Stimulated activated CD4-positive, alpha-beta T cell treated with anti-CD3 and anti-CD28 coated beads, Interleukin-4, amount 100 ng/mL, for 24 hours (primary cell): ENCODE measurements at places on chromosomes 5 and 9.

DNA sequence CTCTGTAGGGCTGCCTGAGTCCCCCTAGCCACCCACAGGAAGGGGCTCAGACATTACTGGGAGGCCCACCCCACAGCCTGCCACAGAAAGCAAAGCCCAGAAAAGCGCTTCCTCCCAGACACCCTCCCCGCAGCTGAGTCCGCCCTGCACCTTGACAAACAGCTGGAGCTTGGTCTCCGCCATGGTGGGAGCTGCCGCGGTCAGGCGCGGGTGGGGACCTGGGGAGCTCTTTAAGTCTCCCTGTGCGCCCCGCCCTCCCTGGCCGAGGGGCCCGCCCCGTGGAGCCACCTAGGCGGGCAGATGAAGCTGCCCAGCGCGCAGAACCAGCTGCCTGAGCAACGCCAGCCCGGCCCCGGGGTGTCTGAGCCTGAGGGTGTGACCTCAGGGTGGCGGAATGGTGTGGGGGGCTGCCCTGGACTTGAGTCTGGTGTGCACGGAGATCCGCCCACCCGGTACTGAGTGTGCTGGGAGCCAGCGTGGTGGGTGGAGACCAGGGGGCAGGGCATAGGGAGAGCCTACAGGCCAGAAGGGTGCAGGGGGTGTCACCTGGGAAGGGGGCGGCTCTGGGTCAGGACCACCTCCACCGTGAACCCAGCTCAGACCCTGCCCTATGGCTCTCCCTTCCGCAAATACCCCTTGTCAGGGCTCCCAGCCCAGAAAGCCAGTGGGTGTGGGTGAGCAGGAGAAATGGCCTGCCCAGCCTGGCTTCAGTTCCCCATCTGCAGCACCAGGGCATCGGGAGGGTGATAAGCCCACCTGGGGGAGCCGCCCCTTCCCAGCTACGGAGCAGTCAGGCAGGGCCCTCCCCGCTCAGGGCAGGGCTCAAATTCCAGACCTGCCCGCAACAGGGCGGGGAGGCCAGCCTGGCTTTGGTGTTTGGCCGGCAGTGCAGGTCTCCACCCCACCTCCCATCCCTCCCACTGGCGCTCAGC, at the start of gene CLIC3:
CLIC3 (minus strand) TSS at position 208 of the 932 bp plus-strand sequence; CDS start at position 183, 25 bp downstream.
- DNase-seq: peak; percentile 33

DNA sequence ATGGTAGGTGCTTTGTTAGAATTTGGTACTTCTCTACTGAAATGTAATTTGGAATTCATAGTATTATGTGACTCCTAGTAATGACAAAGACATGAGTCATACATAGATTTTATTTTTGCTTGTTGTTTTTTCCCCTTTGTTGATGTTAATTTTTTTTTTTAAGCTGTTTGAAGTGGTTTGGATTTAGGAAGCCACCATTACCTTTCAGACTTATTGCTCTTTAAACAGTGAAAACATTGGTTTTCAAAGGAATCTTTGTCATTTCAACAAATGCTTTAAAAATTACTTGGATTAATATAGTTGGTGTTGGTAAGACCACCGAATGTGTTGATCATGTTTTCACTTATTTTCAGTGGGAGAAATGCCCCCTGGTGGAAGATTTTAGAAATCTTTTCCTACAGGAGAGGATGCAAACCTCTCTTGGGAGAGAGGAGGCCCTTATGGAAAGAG, 170.1 kb upstream of the PITX1 start:
- DNase-seq: no peak

DNA sequence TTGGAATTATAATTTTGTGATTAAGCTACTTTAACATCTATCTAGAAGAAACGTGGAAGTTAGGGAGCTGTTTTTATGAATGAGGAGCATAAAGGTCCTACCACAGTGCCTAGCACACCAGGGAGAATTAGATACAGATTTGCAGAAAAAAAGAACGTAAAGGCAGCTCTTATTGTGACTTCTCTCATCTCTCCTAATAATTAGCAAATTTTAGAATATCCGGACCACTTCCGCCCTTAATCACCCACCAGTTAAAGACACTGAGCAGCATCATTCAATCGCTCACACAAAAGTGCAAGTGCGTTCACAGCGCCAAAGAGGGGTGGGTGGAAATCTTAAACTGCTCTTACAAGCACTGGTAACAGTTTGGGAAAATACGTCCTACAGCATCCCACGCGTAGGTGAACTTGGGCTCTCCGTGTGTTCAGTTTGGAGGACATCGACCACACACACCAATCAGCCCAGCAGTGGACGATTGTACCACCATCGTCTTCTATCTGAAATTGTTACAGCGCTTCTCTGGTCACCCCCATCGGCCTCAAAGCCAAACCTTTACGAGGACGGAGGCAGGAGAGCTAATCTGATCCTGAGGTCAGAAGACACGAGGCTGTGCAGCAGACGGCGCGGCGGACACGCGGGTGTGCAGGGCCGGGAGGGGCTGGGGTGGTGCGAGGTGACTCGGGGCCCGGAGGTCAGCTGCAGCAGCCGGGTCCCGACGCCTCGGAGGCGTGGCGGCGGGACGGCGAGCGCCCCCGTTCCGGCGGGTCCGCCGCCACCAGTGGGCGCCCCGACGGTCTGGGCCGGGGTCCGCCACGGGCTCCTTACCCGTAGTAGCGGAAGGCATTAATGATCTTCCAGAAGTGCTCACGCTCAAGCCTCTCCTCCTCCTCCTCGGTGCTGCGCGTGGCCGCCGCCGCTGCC, 646 bp downstream of the CARNMT1 start:
- DNase-seq: peak; percentile 56

- no peak for DNase-seq
These were observed 203.7 kb upstream of the TUT7 start for GRCh38 chr9:86557918-86558317.

- no peak for DNase-seq
These were observed 38.0 kb downstream of the RAPGEF1 start for GRCh38 chr9:131701789-131702337.

DNA sequence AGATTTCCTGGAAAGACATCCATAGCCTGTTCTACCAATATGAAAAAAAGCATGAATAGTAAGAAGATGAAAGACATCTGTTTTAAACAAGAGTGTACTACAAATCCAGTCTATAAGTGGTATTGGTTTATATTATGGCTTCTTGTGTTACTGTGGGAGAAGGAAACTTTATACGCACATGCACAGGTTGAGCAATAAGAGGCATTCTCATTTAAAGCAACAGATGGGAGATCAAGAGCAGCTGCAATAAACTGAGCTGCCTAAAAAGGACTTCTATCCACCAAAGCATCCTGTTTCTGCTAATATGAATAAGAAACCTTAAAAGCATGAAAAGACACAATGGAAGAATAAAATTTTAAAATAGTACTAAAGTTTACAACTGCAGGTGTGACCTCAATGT, 8.6 kb upstream of the PCDHB1 start:
- no peak for DNase-seq

DNA sequence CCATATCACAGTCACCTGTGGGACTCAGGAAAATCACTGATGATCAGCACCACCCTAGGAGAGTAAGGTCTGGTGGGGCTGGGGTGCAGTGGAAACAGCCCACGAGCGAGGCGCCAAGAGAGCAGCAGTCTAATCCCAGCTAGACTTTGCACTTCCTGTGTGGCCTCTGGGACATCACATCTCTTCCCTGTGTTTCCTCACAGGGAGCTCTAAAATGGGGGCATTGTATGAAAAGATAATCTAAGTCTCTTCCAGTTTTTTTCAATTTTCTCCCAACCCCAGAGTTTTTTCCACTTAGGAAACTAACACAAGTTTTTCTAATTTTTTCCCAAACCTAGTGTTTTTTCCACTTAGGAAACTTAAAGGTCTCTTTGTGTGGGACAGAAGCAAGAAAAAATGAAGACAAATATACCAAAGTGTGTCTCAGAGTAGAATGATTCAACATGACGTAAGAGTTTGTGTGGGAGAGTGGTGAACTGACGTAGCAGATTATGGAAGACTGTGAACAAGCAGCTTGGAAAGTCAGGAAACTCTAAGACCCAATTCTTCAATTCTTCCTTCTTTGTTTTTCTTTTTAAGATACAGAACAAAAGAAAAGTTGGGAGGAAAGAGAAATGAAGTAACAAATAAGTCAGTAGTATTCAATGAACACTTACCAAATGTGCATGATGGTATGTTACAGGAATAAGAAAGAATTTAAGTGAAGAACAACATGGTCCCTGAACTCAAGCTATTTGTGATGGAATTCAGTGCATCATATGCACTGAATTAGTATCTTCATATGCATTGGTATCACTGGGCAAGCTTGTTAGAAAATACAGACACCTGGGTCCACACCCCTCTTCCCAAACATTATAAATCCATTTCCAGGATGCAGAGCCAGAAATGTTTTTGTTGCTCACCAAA, 51.3 kb downstream of the LHFPL2 start:
- DNase-seq: no peak

GRCh38 chr5:115263078-115263380, 352 bp upstream of the PGGT1B start:
- no peak for DNase-seq

DNA sequence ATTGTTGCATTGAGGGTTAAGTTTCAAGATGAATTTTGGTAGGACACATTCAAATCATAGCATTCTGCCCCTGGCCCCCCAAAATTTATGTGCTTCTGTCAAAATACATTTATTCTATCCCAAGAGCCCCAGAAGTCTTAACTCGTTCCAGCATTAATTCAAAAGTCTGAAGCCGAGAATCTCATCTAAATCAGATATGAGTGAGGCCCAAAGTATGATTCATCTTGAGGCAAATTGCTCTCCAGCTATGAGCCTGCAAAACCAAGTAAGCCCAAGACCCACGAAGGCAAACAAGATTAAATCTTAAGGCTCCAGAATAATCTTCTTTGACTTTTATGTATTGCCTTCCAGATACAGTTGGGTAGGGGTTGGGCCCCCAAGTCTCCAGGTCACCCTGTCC, 19.2 kb downstream of the TNPO1 start:
- no peak for DNase-seq

GRCh38 chr9:19239955-19240354, 9.5 kb downstream of the DENND4C start:
- no peak for DNase-seq

DNA sequence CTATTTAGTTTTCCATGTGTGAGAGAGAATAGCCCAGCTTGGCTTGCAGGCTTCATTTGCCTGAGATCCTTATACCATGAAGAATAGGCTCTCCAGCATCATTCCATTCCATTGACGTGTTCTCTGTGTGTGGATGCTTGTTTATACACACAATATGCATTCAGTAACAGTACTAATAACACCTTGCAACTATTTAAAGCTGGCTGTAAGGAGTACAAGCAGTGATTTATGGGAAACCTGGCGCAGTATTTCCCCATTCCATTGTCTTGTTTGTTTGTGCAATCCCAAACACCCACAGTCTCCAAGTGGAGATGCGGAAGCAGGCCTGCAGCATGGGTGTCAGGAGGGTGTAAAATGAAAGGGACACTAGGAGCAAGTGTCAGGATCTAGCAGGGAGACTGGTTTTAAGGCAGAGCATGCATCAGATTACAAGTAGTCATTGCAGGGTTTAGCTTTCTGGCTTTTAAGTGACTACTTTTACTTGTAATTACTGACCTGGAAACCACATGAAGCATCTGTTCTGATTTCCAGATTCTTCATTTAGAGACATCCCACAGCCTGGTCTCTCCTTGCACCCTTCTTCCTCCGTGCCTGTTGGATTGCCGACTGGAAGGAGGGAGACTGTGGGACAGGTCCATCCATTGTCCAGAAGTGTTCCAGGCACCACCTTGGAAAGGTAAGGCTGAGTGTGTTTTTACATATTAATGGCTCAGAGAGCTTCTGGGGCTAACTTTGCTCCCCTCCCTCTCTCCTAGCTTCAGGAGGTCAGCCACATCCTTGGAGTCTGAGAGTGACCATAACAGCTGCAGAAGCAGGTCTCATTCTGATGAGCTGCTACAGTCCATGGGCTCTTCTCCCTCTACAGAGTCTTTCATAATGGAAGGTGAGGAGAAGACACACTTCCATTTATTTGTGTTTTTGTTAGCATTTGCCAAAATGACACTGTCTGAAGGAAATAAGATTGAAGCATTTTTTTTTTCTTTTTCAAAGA, 241.6 kb downstream of the ARHGEF28 start:
- no peak for DNase-seq

GRCh38 chr9:124859803-124860581, 1.8 kb downstream of the RPL35 start:
- no peak for DNase-seq

GRCh38 chr9:86821006-86821845, 126.1 kb downstream of the GAS1 start:
- DNase-seq: no peak

DNA sequence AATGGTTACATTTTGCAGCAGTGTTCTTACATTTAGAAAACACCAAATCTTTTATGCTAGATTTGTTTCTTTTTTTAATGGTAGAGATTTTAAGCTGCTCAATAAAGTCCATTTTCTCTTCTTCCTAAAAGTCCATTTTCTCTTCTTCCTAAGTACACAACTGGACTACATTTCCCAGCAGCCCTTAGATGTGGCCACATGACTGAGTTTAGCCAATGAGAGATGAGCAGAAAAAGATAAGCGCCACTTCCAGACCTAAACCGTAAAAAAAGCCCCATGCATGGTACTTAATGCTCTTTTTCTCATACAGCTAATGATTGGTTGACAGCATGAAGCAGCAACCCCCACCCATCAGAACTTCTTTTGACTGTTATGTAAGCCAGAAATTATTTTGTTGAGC, 206.7 kb downstream of the FAM114A2 start:
- DNase-seq: no peak

DNA sequence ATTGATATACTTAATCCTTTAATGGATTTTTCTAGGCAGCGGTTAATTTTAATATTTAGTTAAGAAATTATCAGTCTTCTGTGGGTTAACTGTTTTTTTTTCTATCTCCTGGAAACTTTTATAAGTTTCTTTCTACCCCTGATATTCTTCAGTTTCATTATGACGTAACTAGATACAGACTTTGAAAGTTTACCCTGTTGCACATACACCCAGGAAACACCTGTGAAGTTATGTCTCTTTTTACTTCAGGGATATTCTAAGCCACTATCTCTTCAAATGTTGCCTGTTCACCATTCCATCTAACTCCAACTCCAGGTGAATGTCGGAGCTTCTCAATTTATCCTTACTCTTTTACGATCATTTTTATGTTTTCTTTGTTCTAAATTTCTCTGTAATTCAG, 329.0 kb downstream of the ICE1 start:
- no peak for DNase-seq

- no peak for DNase-seq
These were observed 123.0 kb upstream of the KCNN2 start for GRCh38 chr5:114238771-114239313.

GRCh38 chr5:141349917-141350619, at the start of gene PCDHGB1:
TSS of gene PCDHGB1 (plus strand) at chr5:141350099. CDS start at chr5:141350261, 162 bp downstream.
- DNase-seq: peak; percentile 18

DNA sequence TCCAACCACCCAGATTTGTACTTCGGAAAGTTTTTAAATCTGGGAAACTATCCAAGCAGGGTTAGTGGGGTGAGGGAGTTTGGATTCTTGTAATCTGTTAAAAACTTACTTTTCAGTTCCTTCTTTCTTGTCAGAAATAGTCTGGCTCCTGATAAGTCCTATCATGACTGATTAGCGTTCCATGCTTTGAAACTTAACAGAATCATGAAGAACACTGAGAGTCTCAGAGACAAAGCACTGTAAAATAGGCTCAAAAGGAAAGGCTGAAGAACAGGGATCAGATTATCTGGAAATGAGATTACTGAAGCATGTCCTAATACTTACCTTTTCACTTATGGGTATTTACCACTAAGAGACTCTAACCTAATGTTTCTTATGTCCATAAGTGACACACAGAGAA, 242.5 kb downstream of the ARRDC3 start:
- no peak for DNase-seq

GRCh38 chr5:95621839-95622629, 2.1 kb downstream of the GPR150 start:
- peak; percentile 10 for DNase-seq

GRCh38 chr9:116549061-116549664, 137.9 kb upstream of the TRIM32 start:
- no peak for DNase-seq

GRCh38 chr5:113122053-113122452, 145.5 kb downstream of the DCP2 start:
- DNase-seq: no peak
